Activated CD4-positive, CD25-positive, alpha-beta regulatory T cell treated with anti-CD3 and anti-CD28 coated beads, Interleukin-2, amount 50 U/mL, for 72 hours (primary cell): ENCODE measurements at places on chromosomes 11 and 22.
A peak's percentile ranks its signal among the peaks of the same experiment; 100 is the strongest.

DNA sequence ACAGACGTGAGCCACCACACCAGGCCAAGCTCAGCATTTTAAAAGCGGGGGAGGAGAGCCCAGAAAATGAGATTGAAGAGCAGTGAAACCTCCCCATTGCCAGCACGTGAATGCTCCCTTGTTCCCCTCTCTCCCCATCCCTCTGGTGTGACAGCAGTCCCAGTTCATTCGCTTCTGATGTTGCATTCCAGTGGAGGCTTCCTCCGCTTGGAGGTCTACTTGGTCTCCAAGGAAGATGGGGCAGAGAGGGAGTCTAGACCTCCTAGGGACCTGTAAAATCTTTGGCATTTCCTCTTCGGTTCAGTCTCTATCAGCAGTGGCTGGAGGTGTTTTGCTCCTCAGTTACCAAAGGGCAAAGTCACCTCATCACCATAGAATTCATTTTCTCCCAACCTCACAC, 30.2 kb upstream of the EP300 start:
- DNase-seq = no peak

GRCh38 chr11:7677071-7677470, 3.8 kb upstream of the CYB5R2 start:
- DNase-seq = no peak

GRCh38 chr22:46748908-46749675, 11.0 kb upstream of the CERK start:
- DNase-seq = peak; percentile 50

DNA sequence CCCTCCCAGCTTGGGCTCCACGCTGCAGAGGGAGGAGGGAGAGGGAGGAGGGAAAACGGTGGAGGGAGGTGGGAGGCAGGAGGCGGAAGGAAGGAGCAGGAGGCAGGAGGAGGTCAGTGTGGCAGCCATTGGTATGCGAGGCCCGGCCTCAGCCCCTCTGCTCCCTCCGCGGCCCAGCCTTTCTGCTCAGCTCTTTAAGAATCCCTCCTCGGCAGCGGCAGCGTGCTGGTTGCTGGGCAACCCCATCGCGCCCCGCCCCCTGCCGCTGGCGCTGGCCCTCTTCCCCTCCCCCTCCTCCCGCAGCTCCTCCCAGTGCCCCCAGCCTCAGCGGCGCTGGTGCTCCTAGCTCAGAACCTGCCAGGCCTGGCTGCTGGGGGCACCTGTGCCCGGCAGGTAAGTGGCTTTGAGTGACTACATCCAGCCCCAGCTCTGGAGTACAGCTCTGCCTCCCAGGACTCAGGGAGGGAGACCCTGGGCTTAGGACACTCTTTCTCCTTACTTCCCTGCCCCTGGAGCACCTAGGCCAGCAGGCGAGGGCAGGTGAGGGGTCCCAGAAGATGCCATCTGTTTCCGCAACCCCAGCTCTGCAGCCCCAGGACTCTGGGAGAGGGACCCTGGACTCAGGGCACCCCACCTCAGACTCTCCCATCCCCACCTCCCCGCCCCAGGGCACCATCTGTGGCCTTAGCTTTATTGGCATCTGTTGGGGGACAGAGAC, 7.2 kb upstream of the FLRT1 start:
- DNase-seq = no peak

- DNase-seq = peak; percentile 75
Observed at GRCh38 chr22:22753526-22754267, 109.3 kb downstream of the GGTLC2 start.

DNA sequence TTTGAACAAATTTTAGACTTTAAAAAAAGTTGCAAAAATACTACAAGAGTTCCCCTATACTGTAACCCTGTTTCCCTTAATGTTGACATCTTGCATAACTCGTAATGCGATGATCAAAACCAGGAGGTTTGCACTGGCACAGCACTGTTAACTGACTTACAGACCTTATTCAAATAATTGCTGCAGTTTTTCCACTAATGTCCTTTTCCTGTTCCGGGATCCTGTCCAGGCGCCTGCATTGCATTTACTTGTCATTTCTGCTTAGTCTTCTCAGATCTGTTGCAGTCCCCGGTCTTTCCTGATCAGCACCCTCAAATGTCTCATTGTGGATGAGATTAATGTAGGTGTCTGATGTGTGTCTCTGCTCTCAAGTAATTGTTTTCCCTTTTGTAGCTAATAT, 32.0 kb downstream of the APLP2 start:
- DNase-seq = no peak

DNA sequence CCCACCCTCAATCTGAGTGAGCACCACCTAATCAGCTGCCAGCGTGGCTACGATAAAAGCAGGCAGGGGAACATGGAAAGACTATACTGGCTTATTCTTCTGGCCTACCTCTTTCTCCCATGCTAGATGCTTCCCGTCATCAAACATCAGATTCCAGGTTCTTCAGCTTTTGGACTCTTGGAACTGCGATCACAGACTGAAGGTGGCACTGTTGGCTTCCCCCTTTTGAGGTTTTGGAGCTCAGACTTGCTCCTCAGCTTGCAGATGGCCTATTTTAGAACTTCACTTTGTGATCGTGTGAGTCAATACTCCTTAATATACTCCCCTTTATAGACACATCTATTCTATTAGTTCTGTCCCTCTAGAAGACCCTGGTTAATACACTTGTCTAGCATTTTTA, 543.7 kb upstream of the RAG2 start:
- no peak for DNase-seq

DNA sequence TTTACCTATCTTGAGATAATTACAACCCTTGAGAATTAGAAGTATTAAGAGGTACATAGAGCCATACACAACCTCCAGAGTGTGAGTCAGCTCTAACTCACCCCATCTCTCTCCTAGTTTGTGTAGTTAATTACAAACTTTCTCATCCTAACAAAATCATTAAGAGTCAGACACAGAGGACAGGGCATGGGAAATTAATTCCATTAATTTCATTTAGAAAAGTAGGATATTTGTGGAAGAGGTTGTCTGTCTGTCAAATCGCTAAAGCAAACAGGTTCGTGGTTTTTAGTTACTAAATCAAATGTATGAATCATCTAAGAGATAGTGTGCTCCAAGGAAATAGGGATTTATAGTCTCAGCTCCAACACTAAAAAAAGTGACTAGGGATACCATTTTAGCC, 1261.4 kb upstream of the TENM4 start:
- no peak for DNase-seq

- DNase-seq = no peak
Observed at GRCh38 chr22:37641561-37641949, 2.1 kb downstream of the SH3BP1 start.

DNA sequence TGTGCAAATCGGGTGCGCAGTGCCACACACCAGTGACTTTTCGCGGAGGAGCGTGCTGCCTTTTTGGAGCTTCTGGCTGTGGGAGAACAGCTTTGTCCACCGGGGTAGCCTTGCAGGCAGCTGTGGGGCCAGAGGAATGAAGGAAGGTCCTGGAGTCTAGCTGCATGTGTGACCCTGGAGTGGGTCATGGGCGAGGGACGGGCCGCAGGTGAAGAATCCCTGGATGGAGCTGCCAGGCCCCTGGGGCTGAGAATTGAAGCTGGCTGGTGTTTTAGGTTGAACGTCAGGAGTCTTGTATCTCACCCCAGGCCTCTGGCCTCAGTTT, 8.6 kb downstream of the CCND1 start:
- no peak for DNase-seq

DNA sequence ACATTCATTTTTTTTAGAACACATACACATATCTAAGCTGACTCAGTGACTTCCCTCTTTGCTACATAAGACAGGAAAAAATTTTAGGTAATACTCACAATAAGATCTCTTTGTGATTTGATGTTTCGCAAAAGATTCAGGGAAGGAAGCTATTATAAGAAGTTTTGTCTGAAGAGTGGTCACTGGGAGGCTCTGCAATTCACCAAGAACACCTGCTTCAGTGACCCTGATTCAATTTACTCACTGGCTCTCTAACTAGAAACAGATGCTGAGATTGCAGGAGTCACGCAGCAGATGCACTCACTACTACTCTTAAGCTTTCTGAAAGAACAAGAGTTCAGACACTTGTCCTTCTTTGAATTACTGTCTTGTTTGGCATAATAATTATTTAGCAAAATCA, 193.6 kb upstream of the DDI1 start:
- DNase-seq = no peak

DNA sequence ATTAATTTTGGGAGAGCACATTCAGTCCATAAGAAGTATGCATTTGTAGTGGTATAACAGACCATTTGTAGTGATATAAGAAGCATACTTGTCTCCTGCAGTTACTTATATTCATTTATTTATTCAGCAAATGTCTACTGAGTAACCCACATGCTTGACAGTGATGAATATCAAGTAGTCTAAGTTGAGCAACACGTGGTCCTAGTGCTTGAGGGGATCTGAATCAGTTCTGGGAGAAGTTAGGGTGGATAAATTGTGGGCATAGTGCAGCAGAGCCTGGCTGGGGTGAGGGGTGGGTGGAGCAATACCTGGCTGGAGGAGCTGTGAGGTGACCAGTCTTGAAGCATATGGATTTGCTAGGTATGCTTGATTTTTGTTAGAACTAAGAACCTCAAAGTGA, 24.3 kb downstream of the STX3 start:
- no peak for DNase-seq

- DNase-seq = no peak
Observed at GRCh38 chr11:33835143-33835878, 56.6 kb downstream of the LMO2 start.

DNA sequence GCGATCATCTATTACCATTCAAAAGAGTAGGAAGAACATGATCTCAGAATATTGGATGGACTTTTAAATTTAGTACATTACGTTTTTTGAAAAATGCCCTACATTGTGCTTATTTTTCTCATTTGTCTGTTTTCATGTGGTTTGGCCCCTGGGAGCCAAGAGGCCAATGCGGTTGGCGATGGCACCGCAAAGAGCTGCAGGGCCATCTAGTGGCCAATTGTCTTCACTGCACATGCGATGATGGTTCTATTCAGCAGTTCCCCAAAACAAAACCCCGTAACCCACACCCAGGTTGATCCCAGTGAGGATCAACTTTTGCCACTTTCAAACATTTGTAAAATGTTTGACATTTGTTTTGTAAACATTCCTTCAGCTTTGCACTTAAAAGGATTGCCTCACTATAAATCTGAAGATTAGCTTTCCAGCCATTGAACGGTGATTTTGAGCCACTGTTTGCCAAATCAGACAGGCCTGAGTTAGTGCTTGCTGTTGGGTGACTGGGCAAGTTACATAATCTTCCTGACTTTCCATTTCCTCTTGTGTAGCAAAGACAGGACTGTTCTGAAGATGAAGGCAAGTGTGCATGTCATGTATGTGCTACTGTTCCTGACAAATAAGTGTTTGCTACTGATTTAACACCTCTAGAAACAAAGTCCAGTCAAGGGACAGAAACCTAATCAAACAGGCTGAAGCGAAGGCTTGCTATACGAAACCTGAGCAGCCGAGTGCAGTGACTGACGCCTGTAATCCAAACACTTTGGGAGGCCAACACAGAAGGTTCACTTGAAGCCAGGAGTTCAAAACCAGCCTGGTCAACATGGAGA, 29.2 kb upstream of the XBP1 start:
- peak; percentile 75 for DNase-seq

DNA sequence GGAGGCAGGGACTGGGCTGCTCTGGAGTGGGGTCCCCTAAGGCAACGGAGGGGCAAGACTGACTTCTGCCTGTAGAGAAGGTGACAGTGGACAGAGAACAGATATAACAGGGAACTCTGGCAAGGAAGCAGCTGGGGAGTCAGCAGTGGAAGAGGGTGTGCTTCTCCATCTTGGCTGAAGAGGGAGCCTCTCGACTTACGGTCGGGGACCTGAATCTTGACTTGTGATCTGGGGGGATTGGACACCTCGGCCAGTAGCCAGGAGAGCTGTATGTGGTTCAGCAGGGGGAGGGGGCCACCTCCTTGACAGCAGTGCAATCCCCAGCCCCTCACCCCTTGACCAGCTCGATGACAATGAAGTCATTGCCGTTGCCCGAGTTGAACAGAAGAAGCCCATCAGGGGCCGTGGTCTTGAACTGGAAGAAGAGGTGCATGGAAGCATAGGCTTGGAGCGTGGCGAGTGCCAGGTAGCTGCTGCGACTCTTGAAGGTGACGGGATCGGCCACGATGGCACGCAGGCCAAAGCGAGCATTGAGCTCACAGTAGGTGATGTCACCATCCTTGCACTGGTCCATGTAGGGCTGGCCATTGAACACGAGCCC, 60.0 kb downstream of the SLC22A12 start:
- DNase-seq = no peak

GRCh38 chr11:85823816-85824215, 12.9 kb upstream of the SYTL2 start:
- DNase-seq = no peak

DNA sequence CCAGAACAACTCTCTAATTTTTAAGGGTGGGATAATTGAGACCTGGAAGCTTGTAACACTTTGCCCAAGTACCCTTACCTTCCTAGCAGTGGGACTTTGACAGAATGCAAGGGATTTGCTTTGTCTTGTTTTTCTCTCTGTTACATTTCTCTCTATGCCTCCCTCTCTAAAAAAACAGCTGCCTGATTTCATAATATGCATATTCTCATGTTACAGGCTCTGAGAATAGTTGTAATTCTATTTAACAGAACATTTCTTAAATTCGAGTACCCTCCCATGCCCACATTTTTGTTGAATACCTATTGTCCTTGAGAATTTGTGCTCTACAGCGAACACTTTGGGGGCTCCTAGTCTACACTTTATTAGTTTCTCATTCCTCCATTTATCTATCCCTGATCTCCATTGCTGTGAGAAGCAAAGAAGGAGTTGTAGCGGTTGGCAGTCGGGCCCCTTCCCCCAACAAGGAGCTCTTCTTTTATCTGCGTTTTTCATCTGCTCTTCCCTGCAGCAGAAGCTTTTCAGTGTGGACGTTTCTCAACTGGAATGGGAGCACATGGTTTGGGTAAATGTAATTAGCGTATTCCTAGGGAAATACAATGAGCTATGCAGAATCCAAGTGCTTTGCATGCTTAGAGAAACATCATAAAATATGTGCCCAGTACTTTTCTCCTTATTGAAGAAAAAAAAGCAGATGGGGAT, 117.7 kb upstream of the CCDC90B start:
- no peak for DNase-seq
